Stimulated activated CD8-positive, alpha-beta memory T cell treated with anti-CD3 and anti-CD28 coated beads, Interleukin-12 subunit alpha, Interleukin-12 subunit beta, amount 100 ng/mL, for 4 hours (primary cell): ENCODE measurements at places on chromosomes 2 and 18.

- no peak for DNase-seq
Measured at GRCh38 chr18:26657631-26658581, 109.6 kb upstream of the KCTD1 start.

DNA sequence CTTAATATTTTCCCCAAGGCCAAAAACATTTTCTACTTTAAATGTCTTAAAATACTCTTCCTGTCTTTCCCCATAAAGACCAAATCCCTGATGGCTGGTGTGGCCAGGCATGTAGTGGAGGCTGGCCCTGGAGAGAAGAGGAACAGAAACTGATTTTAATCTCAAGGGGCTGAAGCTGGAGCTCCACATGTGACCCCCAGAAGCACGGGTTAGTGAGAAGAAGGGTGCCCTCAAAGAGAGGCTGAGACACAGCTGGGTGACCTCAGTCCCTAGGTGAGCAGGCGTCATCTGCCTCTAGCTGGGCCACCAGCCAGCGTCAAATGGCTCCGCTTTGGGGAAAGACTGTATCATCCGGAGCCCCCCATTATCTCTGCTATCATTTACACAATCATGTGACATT is 19.3 kb upstream of the TMEM18 start:
- DNase-seq = no peak

DNA sequence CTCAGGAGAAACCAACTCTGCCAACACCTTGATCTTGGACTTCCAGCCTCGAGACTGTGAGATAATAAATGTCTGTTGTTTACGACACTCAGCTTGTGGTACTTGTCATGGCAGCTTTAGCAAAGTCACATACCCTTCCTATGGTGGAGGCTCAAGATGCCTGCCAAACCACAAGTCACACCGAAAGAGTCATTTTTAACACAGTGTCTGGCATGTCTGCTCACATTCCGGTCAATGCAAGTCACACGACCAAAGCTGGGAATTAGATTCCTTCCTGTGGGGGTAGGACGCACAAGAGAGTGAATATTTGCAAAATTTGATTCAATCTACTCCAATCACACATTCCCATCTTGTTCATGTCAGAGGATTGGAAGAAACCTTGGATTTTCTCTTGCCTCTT is 24.6 kb downstream of the KCNE4 start:
- no peak for DNase-seq

DNA sequence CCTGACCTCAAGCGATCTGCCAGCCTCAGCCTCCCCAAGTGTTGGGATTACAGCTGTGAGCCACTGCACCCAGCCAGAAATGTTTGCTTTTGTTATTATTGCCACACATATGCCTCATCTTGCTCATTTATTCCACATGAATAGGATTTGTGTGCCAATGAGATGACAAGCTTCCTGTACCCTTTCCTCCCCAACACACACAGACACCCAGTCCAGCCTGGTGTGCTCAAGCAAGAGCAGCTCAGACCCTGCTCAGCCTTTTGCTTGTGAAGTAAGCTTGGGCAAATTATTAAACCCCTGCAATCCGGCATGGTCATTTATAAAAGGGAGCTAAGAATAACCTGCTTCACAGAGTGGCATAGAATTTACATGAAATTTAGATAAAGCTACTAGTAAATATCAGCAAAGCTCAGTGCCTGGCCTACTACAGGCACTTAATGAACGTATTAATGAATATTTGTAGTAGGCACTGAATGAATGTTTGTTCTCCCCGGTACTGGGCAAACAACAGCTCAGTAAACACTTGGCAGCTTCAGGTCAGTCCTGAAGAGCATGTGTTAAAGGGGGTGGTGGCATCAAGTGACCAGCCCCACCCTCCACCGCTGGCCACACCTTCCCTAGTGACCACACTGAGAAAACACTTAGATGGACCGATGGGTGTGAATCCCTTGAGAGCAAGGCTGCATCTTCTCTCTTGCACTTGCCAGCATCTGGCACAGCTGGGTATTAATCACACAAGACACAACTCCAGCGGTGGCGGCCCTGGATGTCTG is 280.2 kb downstream of the SRBD1 start:
- no peak for DNase-seq

DNA sequence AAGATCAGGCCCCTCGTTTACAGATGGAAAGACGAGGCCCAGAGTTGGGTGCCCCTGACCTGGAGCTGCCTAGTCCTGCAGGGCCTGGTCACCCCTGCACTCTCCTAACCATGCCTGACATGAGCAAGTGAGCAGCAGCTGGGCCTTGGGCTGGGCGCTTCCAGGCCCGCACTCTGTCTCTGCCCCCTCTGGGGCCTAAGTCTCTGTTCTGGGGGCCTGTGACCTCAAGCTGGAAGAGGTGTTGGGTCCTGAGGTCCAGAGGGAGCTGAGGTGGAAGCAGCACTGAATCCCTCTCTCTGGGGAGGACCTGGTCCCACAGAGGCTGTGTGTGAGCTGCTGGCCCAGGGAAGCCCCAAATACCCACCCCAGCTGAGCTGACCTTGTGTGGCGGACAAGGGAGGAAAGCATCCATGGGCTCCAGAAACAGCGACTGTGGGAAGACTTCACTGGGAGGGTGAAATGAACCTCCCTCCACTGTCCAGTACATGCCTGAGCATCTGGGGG is 46.1 kb upstream of the GPC1 start:
- DNase-seq = no peak

DNA sequence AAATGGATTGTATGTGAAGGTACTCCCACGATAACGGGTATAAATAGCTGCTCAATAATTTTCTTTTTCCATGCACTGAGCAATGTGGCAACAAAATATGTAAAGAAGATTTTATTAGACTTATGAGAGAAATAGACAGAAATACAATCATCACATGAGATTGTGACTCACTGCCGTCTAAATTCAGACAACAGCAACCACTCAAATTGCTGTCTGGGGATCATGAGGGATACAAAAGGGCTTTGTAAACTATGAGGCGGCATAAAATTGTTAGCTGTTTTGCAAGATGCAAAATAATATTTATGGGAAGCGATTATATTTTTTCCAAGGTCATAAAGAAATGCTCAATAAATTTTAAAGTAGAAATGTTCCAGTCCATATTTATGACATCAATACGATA is 259.1 kb upstream of the AGAP1 start:
- DNase-seq = no peak

GRCh38 chr2:2842466-2842865 is 511.4 kb upstream of the MYT1L start:
- DNase-seq = no peak

- DNase-seq = no peak
Measured at GRCh38 chr2:220143336-220143735, 515.9 kb downstream of the SLC4A3 start.

- DNase-seq = no peak
Measured at GRCh38 chr2:121804340-121804739, 48.9 kb downstream of the TSN start.
